ENCODE measurements at places on chromosomes 11 and 22. TPM values are rescaled to one million over a fixed set of nuclear protein-coding genes. Genes with fewer than 3 reads are reported as not detected.

Gene CHEK1
- 25.7 TPM for total RNA-seq

Gene YAP1
- total RNA-seq: 41.6 TPM

Gene CXCR5
- total RNA-seq: not detected

Gene CRYAB
- total RNA-seq: 6.0 TPM

Gene OR6T1
- not detected for total RNA-seq

Data from cerebellum (tissue), 4 donors.